ENCODE measurements at places on chromosomes 7 and 10.
A peak's percentile ranks its signal among the peaks of the same experiment; 100 is the strongest.

DNA sequence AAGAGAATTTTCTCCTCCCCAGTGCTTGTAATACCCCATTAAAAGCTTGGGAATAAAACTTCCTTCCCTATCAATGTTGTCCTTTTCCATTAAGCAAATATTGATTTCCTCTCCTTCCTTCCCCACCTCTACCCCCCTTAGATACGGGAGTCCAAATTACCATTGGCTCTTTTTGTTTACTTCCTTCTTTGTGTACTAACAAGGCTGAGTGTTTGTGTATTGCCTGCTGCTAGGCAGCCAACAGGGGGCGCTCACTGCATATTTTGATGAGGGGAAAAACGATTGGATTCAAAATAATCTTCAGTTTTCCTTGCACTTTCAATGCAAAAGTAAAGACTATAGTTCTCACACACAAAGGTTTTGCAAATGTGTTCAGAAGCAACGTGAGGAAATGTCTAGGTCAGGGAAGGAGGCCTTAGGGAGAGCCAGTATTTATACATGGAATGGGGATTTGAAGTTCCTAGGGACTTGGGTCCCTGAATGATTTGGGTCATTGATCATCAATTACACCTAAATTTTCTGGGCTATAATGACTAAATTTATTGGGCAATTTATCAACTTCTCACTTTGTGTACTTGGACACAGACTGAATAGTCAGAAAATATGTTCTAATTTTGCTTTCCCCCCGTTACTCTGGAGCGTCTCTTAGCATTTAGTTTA is 23.6 kb upstream of the VPS41 start:
- DNase-seq: peak; percentile 21

GRCh38 chr7:35418716-35419390 is 165.0 kb upstream of the TBX20 start:
- DNase-seq: no peak

- no peak for DNase-seq
Observed at GRCh38 chr7:145224775-145225174, 388.9 kb upstream of the TPK1 start.

DNA sequence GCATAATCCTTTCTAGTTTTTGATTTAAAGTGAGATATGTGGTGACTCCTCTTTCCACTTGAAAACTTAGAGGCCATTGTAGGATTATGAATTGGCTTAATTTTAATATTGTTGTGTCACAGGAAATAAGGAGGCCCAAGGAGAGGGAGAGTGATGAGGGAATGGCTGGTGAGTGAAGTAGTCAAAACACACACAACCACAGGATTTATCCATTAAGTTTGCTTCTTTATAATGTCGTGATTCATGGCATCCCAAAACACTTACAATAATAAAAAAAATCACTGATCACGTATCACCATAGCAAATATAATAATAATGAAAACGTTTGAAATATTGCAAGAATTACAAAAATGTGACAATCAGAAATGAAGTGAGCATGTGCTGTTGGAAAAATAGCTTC is 1215.5 kb upstream of the LRRTM3 start:
- DNase-seq: no peak

- no peak for DNase-seq
Observed at GRCh38 chr10:114327537-114328440, 76.5 kb downstream of the AFAP1L2 start.

GRCh38 chr7:23065974-23066373 is 39.6 kb upstream of the KLHL7 start:
- DNase-seq: no peak

GRCh38 chr10:78390817-78391216 is 357.2 kb downstream of the RPS24 start:
- no peak for DNase-seq

DNA sequence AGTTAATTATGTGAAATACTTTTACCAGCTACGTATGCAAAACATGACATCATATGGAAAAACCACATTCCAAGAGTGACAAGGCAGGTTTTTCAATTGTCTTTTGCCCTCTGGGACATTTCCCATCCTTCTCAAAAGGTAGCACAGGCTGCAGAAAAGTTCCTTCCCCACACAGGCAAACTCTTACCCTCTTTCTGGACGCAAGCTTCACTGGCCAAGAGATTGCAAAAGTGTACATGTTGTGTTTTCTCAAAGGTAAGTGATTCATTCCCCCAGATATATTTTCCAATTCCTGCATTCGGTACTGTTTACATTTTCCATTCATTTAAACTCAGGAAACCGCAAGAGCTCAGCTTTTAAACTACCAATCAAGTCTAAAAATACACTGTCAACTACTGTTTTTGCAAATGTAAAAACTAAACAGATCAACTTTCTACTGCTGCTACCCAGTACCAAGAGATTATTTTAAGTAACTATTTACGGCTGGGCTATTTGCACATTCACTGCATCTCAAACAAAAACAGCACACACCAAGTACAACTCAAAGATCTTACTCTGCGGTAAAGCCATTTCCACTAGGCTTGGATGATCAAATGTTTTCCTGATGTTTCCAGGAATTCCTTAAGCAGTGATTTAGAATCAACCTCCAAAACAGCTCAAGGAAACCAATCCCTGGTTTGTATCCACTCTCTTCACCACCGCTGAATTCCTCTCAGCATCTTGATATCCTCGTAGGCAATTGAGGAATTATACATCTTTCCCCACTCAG is 233.6 kb upstream of the CCDC6 start:
- DNase-seq: no peak

- no peak for DNase-seq
Observed at GRCh38 chr10:32149252-32149955, 93.2 kb upstream of the KIF5B start.

GRCh38 chr10:124685261-124685660 is 58.9 kb downstream of the FAM53B start:
- DNase-seq: no peak

- peak; percentile 40 for DNase-seq
Observed at GRCh38 chr7:87312215-87312865, 33.1 kb upstream of the CROT start.

DNA sequence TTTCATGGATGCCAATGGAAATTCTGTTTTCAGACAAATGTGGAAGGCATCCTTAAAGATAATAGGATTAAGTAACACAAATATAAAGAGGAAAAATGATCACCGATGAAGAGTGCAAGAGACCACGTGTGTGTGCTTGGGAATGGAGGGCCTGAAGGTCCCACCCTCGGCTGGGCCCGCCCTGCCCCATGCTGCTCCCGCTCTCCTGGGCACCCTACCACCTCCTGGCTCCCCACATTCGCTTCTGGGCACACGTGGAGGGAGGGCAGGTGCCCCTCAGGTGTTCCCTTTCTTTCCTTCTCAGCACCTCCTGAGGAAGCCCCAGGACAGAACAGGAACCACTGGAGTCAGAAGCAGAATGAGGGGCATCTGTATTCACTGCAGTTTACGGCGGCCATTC is 367.6 kb downstream of the DNAJB6 start:
- no peak for DNase-seq

DNA sequence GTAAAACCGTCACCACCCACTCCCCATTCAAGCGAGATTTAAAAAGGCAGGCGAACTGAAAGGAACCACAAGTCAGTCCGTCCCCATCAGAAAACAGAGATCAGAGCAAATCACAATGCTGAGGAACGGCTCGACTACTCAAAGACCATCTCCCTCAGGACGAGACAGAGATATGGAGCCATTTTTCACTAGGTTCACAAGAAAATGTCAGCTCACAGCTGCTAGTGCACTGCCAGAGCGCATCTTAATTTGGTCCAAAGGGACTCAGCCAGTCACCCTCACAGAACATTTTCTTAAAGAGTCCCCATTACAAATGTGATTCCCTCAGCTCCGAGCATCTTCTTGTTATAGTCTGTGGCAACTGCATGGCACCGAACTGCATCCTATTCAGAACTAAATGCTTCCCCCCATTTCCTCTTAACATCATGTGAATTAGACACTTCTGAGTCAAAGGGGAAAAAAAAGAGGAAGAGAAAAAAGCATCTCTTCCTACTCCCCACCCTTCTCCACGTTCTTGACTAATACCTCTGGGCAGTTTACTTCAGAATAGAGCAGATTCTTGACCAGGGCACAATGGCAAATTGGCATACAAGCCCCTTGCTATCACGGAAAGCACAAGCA is 683.9 kb downstream of the MAGI2 start:
- no peak for DNase-seq

All from activated naive CD8-positive, alpha-beta T cell treated with anti-CD3 and anti-CD28 coated beads for 36 hours (primary cell).